CD4-positive, alpha-beta memory T cell (primary cell): ENCODE measurements at places on chromosomes 7 and 10. TPM values are rescaled to one million over a fixed set of nuclear protein-coding genes. Genes with fewer than 3 reads are reported as not detected.

DNA sequence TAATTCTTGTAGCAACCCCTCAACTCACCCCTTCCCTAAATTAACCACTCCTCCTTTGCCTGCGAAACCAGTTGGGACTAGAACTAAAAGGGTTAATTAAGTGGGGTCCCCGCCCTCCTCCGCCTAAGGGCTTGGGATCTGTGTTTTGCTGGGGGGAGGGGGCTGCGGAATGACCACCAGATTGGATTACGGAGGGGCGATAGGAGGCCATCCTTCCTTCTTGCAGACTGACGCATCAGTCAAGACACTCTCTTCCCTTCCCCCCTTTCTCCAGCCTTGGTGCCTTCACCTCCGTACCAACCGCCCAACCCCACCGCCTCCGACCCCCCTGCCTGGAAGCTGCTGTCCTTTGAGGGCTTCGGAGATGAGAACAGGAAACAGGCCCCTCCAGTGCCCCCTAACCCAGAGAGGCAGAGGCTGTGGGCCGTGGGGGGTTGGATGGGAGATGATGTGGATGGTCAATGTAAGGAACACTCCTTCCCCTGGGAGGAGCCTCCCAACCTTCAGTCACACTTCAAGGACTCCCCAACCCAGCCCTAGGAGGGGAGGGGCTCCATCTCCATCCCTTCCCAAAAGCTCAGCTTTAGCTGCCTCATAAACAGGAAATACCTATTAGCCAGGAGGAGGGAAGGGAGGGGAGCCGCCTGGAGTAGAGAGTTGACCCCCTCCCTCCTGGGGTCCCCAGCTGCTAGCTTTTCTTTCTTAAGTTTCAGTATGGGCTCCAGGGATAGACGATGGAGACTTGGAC lies 997 bp upstream of the LDB1 start:
- no peak for DNase-seq

DNA sequence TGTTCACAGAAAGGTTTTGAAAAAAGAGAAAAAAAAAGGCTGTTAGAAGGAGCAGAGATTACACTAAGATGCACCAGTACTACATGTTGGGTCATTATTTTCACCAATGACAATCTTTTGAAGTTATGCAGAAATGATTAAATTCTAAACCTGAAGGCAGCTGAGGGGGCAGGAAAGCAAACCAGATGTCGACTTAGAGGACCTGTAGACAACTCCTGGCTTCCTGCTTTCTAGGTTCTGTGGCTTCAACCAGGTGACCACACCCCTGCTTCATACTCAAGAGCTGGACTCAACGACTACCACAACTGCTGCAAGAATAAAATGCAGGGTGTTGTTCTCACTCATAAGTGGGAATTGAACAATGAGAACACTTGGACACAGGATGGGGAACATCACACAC lies 30.0 kb downstream of the MYOF start:
- no peak for DNase-seq

DNA sequence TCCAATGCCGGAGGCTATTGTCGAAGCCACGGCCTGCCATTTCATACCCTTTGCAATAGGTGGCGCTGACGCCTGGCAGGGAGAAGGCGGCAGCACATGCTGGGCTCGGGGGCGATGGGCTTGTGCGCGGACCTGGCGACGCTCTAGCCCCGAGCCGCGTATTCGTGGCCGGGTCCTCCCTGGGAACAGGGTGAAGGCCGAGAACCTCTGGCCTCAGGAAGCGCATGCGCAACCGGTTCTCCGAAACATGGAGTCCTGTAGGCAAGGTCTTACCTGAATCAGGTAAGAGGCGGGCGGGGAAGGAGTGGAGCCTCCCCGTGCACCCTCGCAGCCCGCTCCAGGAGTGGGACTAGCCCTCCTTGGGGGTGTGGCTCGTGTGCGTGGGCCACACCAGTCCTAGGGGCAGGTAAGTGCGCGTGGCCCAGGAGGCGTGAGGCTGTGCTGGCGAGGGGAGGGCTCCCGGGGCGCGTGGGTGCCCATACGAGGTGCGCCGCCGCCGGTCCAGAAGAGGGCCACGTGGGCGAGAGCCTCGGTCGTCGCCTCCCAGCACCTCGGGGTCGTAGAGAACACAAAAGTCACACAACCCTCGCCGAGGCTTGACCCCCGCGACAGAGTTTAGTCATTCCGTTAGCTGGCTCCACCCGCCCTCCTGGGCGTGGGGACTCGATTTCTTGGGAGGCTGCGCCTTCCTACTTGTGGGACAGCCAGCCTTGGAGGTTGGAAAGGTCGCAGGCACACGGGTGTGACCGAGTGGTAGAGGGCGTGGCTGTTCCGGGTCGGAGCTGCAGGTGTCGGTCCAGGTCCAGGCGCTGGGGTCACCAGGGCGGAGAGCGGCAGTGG lies 5.6 kb upstream of the MEST start:
- peak; percentile 55 for DNase-seq

DNA sequence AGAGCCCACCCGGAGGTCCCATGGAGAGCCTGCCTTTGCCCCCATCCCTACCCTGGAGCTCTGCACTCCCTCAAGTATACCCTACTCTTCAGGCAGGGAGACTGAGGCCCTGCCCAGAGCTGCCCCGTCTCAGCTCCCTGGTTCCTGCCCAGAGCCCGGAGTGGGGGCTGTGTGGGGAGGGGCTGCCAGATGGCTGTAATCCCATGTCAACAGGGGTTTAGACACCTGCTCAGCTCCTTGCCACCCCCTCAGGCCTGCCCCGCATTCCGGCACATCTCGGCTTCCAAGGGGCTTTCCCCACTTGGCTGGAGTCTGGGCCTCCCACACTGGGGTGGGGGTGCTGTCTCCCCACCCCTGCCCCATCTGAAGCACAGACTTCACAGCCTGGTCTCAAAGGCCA lies 20.9 kb upstream of the LFNG start:
- DNase-seq, result no peak

GRCh38 chr7:115229401-115230105 lies 307.7 kb downstream of the MDFIC start:
- peak; percentile 75 for DNase-seq

DNA sequence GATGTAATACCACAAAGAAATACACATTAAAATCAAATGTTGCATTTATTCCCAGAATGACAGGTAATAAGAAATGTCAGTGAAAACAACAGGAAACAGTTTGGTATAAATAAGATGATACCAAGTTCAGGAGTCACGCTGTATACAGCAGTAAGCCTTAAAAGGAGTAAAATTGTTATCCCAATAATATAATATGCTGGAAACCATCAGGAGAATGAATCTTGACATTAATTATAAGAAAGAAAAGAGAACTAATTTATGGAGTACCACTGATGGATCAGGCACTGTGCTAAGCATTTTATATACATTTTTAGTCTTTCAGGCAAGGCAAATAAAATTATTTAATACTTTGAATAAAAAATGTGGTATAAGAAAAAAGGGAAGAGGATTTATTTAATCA lies 27.6 kb downstream of the PRKAR2B start:
- no peak for DNase-seq

Gene SPDYE16
- 0.73 TPM for total RNA-seq

DNA sequence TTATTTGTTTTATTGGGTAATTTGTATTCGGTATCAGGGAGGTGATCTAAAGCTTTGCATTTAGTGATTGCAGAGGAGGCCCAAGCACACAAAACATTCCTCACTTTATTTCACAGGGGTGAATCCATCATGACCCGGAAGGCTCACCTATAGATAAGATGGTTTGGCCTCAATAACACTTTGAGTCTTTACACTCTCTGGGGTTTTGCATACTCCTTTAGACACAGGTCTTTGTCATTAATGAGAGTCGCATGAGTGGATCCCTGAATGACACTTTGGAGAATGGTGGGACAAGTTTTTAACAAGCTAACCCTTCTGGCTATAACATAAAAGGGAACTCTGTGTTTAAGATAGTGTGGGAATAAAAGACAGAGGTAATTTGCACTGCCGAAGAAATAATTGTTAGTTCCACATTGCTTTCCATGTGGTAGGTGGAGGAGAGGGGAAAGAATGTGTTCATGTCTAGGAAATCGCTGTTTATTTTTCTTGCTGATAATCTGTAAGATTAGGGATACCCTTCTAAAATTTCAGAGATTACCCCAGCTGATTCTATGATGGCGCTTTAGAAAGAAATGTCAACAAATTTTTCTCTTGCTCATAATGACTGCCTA lies 455.8 kb downstream of the TFEC start:
- DNase-seq, result no peak

DNA sequence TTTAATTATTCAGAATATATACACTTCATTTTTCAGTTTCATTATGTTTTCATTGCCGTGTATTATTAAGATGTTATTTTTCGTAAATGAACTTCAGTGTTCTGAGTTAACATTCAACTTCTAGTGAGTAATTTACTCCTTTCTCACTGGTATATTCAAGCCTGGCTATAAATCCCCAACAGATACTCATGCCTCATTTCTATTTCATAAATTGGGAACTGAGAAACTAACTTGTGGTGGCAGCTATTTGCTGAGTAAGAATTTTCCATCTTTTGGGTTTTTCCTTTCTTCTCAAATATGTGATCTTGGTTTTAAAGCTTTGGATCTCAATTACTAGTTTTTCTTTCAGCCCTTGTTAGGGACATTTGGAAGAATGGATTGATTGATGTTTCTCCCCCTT lies 281.1 kb downstream of the CDK14 start:
- DNase-seq, result no peak
